ENCODE measurements at places on chromosomes 1 and 21. TPM values are rescaled to one million over a fixed set of nuclear protein-coding genes. Genes with fewer than 3 reads are reported as not detected.

- no peak for DNase-seq
Measured at GRCh38 chr1:147849098-147849895, 53.3 kb upstream of the GJA8 start.

- DNase-seq = peak; percentile 15
Measured at GRCh38 chr1:157136133-157136532, 2.1 kb downstream of the ETV3 start.

DNA sequence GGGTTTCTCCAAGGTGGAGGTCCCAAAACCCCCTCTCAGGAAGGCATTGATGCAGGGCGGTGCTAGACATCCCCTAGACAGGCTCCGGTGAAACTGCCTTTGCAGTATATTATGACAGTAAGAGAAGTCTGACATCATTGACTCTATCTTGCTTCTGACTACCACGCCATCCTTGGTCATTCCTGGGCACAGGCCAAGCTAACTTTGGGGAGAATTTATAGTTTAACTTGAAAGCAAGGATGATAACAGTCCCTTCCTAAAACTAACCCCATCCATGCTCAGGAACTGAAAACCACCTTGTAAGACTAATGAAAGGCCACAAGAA lies 30.3 kb downstream of the RSPH1 start:
- DNase-seq = no peak

GRCh38 chr1:204623894-204624361 lies 61.6 kb downstream of the LRRN2 start:
- no peak for DNase-seq

GRCh38 chr1:25541425-25541824 lies 2.0 kb upstream of the LDLRAP1 start:
- no peak for DNase-seq

DNA sequence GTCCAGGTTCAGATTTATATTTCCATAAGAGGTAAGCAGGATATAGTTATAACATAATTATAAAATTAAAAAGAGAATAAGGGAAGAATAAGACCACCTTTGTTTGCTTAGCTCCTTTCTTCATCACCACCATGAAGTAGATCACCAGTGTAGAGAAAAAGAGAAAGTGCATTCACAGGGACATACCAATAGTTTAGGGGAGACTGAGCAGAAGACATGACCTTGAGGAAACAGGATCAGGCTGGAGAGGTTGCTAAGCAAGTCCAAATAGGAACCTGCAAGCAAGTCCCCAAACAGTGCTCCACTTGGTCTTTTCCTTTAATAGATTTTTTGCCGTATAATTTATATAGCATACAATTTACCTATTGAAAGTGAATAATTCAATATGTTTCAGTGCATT lies 63.0 kb downstream of the KCNT2 start:
- no peak for DNase-seq

DNA sequence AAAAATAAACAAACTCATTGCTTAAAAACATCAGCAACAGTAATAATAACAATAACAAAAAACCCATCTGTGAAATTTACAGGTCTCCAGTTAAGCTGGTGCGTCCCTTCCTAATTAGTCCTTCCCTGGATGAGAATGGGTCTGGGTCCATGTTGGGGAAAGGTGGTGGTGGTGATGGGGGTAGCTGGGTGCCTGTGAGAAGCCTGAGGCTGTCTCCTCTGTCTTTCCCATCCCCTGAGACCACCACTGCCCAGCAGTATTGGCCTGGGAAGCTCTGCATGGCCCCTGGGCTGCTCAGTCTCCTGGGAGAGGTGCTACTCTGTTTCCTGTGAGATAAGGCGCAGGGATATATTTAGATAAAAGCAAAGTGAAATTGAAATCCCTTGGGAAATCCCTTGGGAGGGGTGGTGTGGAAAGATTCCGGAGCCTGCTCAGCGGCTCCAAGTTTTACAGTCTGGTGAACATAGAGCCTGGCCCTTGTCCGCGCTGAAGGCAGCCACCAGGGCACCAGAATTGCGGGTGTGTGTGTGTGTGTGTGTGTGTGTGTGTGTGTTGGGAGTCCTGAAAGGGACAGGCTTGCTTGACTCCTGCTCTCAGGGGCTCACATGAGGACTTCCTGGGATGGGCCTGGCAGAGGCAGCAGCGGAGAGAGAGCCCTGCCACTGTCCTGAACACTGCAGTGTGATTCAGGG lies 150.2 kb downstream of the FOXD2 start:
- peak; percentile 45 for DNase-seq

- peak; percentile 99 for DNase-seq
Measured at GRCh38 chr1:150561254-150561973, 12.2 kb downstream of the ADAMTSL4 start.

GRCh38 chr1:15757016-15757543 lies 1.5 kb upstream of the FBLIM1 start:
- DNase-seq = no peak

- DNase-seq = no peak
Measured at GRCh38 chr1:10945991-10946509, 66.4 kb upstream of the TARDBP start.

Gene HES3
- not detected for total RNA-seq
